MCF 10A (cell line): ENCODE measurements at places on chromosomes 11 and 22. TPM values are rescaled to one million over a fixed set of nuclear protein-coding genes. Genes with fewer than 3 reads are reported as not detected.

Gene LBHD1
- total RNA-seq = 8.3 and 8.7 TPM in 2 replicates

Gene CD3D
- total RNA-seq = not detected in 2 replicates

Gene GRAMD1B
- 0.26 and 0.27 TPM in 2 replicates for total RNA-seq

Gene SMC1B
- total RNA-seq = not detected in 2 replicates

Gene FANCF
- 10.7 and 13.6 TPM in 2 replicates for total RNA-seq

Gene SLC37A4
- total RNA-seq = 6.8 and 10.0 TPM in 2 replicates

Gene DEUP1
- not detected in 2 replicates for total RNA-seq

Gene NXPE1
- total RNA-seq = not detected in 2 replicates

Gene CASP4
- total RNA-seq = 93.6 and 98.8 TPM in 2 replicates

Gene INPP5J
- 0.61 and 0.66 TPM in 2 replicates for total RNA-seq

Gene NLRP14
- not detected in 2 replicates for total RNA-seq

Gene OR10G4
- not detected in 2 replicates for total RNA-seq

Gene CDCA5
- 9.5 and 17.3 TPM in 2 replicates for total RNA-seq

Gene SYT9
- not detected in 2 replicates for total RNA-seq

Gene TIMP3
- total RNA-seq = 44.9 and 50.6 TPM in 2 replicates

Gene CD3G
- not detected in 2 replicates for total RNA-seq

Gene TPBGL
- not detected in 2 replicates for total RNA-seq

Gene BIRC3
- total RNA-seq = 91.6 and 124 TPM in 2 replicates

Gene BDNF
- 2.8 and 6.3 TPM in 2 replicates for total RNA-seq

Gene TRIM51
- total RNA-seq = not detected in 2 replicates

Gene DENND6B
- 4.0 and 5.5 TPM in 2 replicates for total RNA-seq

Gene PARVB
- 17.2 and 26.0 TPM in 2 replicates for total RNA-seq

Gene PLAAT4
- 0.69 and 0.96 TPM in 2 replicates for total RNA-seq

Gene MPZL2
- total RNA-seq = 7.0 and 13.7 TPM in 2 replicates

Gene MPZL3
- 11.9 and 17.7 TPM in 2 replicates for total RNA-seq

Gene OR5P2
- not detected in 2 replicates for total RNA-seq

Gene RFPL1
- total RNA-seq = not detected in 2 replicates

Gene APOA1
- not detected in 2 replicates for total RNA-seq

Gene PPFIA1
- 78.4 and 78.8 TPM in 2 replicates for total RNA-seq

Gene ACTN3
- total RNA-seq = not detected in 2 replicates

Gene KCNK4
- total RNA-seq = not detected in 2 replicates

Gene SGSM1
- 0.10 and 0.14 TPM in 2 replicates for total RNA-seq

Gene NLRP10
- total RNA-seq = 0.42 and 1.3 TPM in 2 replicates

Gene APOL4
- not detected in 2 replicates for total RNA-seq

Gene YPEL1
- total RNA-seq = 0.07 and 0.27 TPM in 2 replicates

Gene ARSA
- 21.3 and 22.0 TPM in 2 replicates for total RNA-seq

Gene APOC3
- total RNA-seq = not detected in 2 replicates

Gene UBQLN3
- total RNA-seq = not detected in 2 replicates

Gene CTSW
- total RNA-seq = not detected in 2 replicates

Gene PHOX2A
- total RNA-seq = not detected in 2 replicates

Gene TRMT2A
- 39.0 and 47.1 TPM in 2 replicates for total RNA-seq

Gene PRRG4
- total RNA-seq = 1.1 and 1.2 TPM in 2 replicates

Gene SMPD1
- total RNA-seq = 15.0 and 32.2 TPM in 2 replicates

Gene GNAZ
- 0.82 and 0.98 TPM in 2 replicates for total RNA-seq

Gene F2
- not detected in 2 replicates for total RNA-seq

Gene GPR83
- not detected in 2 replicates for total RNA-seq

Gene MYO7A
- 0.26 and 0.27 TPM in 2 replicates for total RNA-seq
